Stimulated activated CD4-positive, alpha-beta T cell treated with anti-CD3 and anti-CD28 coated beads, Interleukin-1b, Interleukin-23, amount 100 ng/mL, for 4 hours (primary cell): ENCODE measurements at places on chromosomes 1 and 21.

DNA sequence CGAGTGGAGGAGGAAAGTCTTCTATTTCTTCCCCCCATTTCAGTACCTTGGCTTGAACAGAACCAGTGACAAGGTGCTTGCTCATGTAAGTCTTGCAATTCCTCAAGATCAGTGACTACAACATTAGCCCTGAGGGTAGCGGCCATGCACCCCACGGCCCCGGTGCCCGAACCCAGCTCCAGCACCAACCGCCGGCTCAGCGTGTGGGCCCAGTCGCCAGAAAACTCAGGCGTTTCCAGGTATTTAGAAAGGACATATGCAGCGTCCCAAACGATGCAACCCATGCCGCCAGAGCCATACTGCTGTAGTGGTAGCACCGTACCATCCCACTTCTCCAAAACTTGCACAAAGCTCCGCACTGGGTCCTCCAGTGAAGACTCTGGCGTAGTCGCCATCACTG, 11.2 kb upstream of the MANEAL start:
- no peak for DNase-seq

- DNase-seq: no peak
These were observed 71.4 kb upstream of the KCNJ6 start for GRCh38 chr21:37987668-37988067.

GRCh38 chr1:23936481-23937176, 23.0 kb upstream of the PNRC2 start:
- DNase-seq: no peak

DNA sequence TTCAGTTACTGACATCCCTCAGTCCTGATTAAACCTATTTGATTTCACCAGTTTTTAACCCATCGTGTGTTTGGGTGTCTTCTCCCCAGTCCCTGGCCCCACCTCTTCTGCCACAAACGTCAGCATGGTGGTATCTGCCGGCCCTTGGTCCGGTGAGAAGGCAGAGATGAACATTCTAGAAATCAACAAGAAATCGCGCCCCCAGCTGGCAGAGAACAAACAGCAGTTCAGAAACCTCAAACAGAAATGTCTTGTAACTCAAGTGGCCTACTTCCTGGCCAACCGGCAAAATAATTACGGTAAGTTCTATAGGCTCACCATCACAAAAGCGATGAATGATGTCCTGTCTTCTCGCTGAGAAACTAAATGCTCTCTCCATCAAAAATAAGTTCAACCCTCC, 28.7 kb downstream of the NBPF3 start:
- peak; percentile 5 for DNase-seq

- DNase-seq: no peak
These were observed 6.5 kb downstream of the CAPN2 start for GRCh38 chr1:223718850-223719249.

DNA sequence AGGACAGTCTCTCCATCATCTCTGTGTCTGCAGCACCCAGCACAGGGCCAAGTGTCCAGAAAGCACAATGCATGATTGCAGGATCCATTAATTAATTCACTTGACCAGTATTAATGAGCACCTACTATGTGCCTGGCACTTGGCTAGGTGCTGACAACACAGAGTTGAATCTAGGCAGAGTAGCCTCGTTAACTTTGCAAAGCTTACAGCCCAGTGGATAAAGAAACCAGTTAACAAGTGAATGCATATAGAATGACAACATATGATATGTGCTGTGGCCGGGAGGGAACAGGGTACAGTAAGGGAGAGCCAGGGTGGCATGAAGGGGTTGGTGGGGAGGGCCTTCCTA, 10.9 kb downstream of the SLC1A7 start:
- DNase-seq: no peak

- DNase-seq: no peak
These were observed 115.8 kb upstream of the ZNF678 start for GRCh38 chr1:227447531-227447990.

GRCh38 chr1:69611316-69611715, 43.6 kb downstream of the LRRC7 start:
- no peak for DNase-seq

GRCh38 chr1:224226849-224227502, 43.9 kb downstream of the DEGS1 start:
- DNase-seq: no peak

GRCh38 chr1:63886340-63886739, 112.5 kb downstream of the ROR1 start:
- DNase-seq: no peak

DNA sequence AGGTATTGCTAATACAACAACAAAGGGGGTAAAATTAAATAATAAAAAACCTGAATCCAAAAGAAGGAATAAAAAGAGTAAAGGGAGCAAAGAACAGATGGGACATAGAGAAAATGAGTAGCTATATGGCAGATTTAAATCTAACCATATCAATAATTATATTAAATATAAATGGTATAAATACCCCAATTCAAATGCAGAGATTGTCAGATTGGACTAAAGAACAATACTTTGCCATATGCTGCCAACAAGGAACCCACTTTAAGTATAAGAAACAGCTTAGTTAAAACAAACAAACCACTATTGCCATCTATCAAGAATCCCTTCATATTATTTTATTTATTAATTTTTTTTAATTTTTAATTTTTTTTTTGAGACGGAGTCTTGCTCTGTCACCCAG, 86.8 kb downstream of the MT1HL1 start:
- no peak for DNase-seq

GRCh38 chr1:32239337-32239736, 7.7 kb upstream of the FAM167B start:
- DNase-seq: no peak

DNA sequence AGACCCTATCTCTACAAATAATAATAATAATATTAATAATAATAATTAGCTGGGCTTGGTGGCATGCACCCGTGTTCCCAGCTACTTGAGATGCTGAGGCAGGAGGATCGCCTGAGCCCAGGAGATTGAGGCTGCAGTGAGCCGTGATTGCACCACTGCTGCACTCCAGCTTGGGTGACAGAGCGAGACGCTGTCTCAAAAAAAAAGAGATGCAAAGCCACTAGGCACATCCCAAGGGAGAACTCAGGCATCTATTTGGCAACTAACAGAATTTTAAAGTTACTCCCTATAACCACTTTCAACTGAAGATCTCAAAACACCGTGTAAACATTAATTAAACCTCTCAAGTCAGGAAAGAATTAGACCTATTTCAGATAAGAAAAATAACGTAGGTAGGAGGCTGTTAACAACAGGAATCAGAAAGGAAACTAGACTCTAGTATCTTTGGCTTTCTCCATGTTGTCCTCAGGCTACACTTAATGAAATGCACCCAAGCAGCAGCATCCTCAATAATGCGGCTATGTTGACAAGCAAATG, 3.7 kb downstream of the RNF19B start:
- DNase-seq: no peak

GRCh38 chr1:118564961-118565703, 380.1 kb upstream of the SPAG17 start:
- DNase-seq: no peak

- no peak for DNase-seq
These were observed 104.0 kb downstream of the CDC7 start for GRCh38 chr1:91604632-91605031.

- no peak for DNase-seq
These were observed 29.5 kb downstream of the PLPPR5 start for GRCh38 chr1:98975113-98975512.

DNA sequence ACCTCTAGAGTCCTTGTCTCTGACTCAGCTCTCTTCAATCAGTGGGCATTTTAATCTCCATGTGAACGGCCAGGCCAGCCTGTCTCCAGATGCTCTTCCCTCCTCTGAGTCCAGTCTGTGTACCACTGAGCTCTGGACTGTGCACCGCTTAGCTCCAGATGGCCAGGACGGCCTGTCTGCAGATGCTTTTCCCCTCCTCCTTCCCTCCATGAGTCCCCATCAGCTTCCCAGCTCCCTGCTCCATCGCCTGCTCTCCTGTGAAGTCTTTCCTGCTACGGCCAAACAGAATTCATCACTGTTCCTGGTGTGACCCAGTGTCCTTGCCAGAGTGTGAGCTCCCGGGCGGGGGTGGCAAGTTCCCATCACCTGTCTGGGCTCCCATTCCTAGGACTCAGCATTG, 42.0 kb downstream of the STUM start:
- DNase-seq: no peak

DNA sequence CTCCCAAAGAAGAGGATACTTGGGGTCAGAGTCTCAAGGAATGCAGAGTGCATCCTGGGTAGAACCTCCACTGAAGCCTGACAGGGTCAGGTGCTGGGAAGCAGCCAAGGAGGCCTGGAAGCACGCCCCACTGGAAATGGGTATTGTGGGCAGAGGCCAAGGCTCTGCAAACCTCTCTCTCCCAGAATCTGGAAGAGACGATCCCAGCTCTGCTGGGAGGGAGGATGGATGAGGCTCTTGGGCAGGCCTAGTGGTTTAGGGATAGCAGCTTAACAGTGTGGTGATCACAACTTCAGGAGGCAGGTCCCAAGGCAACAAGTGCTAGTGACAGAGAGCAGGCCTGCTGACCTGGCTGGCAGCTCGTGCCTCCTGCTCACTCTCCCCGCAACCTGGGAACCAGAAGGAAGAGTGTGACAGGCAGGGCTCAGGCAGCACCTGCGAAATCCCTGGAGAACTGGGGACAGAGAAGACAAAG, 641.0 kb downstream of the PLPP3 start:
- no peak for DNase-seq

DNA sequence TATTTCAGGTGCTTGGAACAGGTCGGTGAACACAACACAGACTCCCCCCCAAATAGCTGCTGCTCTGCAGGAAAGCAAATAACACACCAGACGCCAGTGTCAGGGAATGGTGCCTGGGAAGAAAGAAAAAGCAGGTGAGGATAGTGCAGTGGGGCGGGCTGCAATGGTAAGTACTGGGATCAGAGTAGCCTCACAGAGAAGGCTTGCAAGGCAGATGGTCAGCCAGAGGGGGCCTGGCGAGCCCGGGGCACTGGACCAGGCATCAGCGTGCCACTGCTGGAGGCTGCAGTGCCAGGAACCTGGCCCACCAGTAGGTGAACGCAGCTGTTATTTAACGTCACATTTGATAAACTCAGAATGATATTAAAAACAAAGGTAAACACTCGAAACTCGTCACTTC, 60.0 kb downstream of the POFUT2 start:
- DNase-seq: no peak

GRCh38 chr1:238489006-238489405, 598.3 kb upstream of the ZP4 start:
- DNase-seq: no peak

DNA sequence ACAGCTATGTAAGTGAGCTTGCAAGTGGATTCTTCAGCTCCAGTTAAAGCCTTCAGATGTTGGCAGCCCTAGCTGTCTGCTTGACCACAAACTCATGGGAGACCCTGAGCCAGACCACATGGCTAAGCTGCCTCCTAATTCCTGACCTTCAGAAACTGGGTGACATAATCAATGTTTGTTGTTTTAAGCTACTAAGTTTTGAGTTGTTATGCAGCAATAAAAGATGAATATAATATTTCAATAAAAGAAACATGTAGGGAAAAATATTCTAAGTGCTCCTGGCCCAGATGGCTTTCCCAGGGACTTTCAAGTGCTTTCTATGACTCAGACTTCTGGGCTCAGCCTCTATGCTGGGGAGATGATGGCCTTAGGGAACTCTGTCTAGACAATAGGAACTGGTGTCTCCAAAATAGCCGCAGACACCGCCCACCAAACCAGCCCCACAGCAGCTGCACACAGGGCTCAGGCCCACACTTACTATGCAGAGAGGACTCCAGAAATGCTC, 20.3 kb upstream of the AZIN2 start:
- DNase-seq: no peak

- DNase-seq: no peak
These were observed 63.6 kb downstream of the CAMTA1 start for GRCh38 chr1:6848816-6849215.

DNA sequence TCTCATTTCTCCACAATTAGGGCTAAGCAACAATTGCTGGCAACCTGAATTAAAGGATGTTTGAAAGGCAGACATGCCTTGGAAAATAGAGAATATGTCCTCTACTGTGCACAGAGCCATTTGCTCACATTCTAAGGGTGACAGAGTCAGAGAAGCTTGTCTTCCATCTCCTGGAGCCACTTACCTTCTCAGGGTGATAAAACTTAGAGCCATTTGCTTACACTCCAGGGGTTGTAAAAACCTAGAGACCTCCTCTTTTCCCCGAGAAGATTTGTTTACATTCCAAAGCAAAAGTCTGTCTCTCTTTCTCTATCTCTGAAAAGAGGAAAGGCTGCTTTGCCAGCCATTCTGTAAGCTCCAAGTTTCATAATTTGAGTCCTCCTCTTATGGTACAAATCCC, 61.3 kb downstream of the LBR start:
- DNase-seq: no peak

DNA sequence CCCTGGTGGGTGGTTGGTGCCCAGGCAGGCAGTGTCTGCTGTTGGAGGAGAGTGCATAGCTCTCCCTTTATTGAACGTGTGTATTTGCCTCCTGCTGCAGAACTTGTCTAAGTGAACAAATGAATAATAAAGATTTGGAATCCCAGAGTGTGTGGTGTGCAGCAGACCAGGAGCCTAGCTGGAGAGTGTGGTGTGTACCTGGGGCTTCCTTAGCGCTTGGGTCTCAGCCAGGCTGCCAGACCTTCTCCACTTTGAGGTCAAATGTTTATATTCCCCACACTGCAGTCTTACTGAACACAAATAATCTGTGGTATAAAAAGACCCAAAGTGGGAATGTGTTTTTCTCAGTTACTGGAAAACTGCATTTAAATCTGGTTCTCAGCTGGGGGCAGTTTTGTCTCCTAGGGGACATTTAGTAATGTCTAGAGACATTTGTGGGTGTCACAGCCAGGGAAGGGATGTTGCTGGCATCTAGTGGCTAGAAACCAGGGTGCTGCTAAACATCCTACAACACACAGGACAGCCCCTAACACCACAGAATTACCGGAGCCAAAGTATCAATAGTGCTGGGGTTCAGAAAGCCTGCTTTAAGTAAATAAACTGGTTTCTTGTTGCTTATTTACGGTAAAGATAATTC, 23.6 kb downstream of the SLC37A1 start:
- no peak for DNase-seq

DNA sequence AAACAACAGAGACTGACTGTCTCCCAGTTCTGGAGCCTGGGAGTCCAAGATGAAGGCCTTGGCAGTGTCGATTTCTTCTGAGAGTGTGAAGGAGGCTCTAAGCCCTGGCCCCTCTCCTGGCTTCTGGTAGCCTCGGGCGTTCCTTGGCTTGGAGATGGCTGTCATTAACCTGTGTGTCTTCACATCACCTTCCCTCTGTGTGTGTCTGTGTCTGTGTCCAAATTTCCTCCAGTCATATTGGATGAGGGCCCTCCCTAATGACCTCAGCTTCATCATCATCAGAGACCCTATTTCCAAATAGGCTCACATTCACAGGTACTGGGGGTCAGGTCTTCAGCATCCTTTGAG, 138.3 kb downstream of the TOMM20 start:
- DNase-seq: no peak

DNA sequence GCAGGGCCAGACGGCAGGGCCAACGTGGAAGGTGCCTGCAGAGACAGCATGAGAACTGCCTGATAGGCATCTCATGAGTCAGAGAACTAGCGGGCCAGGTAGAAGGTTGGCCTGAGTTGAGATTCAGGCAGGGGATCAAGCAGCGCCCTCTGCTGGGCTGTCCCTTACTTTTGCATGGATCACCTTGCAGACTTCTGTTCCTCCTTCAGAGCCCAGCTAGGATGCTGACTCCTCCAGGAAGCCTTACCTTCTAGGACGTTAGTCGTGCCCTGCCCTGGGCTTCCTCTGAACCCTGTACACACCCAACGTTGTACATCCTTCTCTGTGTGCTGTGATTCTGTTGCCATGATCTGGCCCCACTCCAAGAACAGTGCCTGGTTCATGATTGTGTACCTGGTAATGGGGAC, 231.3 kb upstream of the VAMP3 start:
- DNase-seq: no peak

GRCh38 chr1:205656236-205656635, 24.1 kb downstream of the SLC45A3 start:
- DNase-seq: no peak
